ENCODE measurements at places on chromosomes 13 and 19.

DNA sequence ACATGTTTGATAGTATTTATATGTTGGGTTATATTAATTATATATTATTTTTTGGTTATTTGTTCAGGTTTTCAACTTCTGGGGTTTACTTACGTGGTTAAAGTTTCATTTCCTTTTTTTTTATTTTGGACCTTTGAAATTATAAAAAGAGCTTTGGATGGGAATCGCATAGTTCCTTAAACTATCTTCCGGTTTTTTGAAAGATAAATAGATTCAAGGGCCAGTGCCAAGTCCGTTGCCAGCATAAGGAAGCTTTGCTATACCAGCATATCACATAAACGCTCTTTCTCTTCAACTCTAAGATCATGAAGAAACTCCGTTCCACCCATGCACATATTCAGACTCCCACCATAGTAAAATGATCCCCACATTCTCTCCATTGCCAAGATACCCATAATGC, 7.4 kb upstream of the OXGR1 start:
- DNase-seq, result no peak

GRCh38 chr19:55077106-55077505, 1.4 kb downstream of the EPS8L1 start:
- no peak for DNase-seq

DNA sequence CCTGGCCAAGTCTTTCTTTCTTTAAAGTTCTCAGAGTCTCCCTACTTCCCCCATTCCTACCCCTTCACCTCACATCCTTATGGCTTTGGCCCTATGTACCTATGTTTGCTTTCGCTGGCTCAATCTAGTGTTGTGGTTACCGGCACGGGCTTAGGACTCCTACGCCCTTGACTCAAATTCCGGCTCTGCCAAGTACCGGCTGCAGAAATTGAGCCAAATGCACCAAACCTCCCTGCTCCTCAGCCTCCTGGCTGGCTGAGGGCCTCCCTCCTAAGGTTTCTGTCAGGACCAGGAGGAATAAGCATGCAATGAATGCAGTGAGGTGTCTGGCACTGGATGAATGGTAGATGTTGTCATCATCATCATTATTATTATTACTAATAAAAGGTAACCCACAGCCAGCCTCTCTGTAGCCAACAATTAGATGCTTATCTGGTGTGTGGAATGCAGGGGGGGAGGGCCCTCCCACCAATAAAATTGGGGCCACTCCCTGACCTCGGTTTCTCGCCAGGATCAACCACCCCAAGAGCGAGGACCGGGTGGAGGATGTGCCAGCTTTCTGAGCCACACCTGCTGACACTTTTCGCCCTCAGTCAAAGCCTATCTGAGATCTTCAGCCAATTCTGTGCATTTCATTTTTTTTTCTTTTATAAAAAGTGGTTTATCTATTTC, 20.7 kb downstream of the KLK5 start:
- DNase-seq, result no peak

GRCh38 chr19:46607448-46607841, 6.3 kb downstream of the CALM3 start:
- no peak for DNase-seq

DNA sequence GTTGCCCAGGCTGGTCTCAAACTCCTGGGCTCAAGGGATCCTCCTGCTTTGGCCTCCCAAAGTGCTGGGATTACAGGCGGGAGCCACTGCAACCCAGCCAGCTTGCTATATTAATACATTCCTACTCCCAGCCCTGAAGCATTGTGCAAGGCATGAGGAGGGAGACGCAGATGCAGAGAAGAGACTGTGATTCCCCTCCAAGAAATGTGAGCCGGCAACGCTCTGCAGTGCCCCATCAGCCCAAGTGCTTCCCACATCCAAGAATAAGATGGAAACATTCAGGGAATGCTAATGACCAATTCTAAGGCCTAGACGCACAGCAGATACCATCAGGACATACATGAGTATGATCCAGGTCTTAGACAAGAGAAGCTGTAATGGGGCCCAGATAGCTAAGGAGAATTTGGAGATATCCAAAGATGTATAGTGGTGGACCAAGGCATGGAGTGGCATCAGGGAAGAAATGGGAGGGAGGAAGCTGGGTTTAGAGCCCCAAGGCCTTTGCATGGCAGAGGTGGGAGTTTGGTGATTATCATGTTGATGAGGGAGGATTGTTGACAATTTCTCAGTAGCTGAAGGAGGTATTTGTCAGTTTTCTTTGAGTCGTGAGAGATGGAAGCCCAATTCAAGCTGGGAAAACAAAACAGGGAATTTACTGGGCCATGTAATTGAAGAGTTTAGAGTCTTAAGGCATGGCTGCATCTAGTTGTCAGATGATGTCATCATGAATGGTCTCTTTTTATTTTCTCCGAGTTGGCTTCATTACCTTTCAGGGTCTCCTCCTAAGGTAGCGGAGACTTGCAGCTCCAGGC, 2.9 kb downstream of the PPM1N start:
- no peak for DNase-seq

DNA sequence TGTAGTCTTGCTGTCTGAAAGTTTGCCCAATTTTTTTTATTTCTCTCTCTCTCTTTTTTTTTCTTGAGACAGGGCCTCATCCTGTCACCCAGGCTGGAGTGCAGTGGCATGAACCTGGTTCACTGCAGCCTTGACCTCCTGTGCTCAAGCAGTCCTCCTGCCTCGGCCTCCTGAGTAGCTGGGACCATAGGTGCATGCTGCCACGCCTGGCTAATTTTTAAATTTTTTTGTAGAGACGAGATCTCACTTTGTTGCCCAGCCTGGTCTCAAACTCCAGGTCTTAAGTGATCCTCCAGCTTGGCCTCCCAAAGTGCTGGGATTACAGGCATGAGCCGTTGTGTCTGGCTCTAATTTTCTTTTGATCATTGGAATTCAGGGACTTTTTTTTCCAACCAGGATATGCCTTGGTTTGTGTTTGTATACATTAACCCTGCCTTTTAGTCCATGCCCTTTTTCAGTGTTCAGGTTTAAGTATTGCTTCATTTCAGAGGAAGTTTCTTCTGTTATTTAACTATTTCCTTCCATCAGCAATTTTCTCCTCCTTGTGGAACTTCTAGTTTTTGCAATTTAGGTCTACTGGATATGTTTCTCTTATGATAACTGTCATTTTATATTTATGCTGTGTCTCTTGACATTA, 201.4 kb downstream of the PCCA start:
- DNase-seq, result no peak

DNA sequence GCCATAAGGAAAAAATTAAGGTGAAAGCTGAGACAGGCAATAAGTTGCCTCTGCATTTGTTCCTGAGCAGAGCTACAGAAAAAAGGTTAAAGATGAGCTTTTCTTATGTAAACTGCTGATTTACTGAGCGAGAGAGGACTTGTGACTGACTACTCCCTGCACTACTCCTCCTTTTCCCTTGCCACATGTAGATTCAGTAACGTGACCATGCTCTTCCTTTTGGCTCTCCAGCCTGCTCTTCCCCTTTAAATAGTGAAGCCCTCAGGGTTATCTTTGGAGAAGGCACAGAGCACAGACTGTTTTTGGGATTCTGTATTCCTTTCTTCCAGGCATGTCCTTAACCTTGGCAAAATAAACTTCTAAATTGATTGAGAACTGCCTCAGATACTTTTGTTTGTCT, 630.2 kb downstream of the UQCRFS1 start:
- no peak for DNase-seq

DNA sequence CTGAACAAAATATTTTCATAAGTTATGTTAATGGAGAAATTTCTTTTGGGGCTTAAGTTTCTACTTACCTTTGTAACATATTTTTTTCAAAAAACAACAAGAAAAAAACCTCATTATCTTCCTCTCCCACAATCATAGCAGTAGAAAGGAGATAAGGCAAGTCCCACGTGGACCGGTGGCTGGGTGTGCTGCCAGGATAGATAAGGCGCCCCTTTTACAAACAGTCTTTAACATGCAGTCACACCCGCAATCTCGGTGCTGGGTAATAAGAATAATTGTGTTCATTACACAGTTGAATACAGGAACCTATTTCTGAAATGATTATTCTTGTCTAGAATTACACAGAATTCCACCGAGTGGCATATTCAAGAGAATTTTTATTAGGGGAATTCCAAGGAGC, 1202.3 kb downstream of the UQCRFS1 start:
- no peak for DNase-seq

DNA sequence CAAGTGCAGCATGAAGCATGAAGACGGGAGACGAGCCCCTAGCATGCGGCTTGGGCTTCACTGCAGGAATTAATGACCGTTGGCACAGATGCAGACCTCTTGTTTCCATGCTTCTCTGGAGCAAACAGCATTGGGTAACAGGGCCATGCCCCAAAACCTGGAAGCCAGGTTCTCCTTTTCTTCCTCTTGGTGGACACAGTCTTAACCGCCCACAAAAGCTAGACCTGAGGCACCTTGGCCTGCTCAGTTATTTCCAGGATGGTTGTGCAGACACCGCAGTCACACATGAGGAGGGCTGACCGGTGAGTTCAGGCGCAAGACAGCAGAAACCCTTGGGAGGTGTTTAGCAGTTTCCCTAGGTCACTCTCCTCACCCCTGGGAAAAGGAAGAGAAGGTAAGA, 133.9 kb upstream of the GJB6 start:
- no peak for DNase-seq

DNA sequence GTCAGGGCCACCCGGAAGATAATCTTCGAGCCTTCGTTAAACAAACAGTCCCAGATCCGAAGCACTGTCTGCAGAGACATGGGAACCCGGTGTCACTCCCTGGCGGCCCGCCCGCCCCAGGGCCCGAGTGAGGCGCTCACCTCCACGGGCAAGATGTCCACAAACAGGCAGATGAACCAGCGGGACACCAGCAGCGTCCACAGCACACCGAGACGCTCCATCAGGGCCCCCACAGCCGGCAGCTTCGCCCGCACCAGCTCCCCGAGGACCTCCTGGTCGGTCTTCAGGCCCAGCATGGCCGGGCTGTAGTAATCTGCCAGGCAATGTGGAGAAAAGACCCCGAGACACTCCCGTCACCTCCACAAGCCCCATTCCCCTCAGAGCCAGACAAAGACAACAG, 28.7 kb downstream of the LAMP1 start:
- DNase-seq, result no peak

DNA sequence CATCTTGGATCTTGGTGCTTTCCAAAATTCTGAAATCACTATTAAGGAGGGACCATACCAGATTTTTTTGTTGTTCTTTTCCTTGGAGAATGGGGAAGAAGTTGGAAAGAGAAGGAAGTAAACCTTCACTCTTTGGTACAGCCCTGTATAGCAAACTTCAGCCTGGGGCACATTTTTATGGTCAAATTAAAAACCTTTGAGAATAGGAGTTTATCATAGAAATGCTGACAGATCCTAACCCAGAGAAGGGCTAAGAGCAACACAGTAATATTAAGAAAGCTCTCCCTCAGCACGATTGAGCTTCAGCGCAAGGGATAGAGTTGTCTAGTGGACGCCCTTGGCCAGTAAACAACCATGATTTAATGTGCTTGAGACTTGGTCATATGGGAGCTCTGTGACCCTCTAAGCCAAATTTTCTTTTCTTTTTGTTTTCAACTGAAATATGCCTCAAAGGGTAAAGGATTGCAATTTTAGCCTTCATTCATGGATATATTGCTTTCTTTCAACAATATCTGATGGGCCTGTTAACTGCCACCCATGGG, 294.3 kb upstream of the MAB21L1 start:
- no peak for DNase-seq

DNA sequence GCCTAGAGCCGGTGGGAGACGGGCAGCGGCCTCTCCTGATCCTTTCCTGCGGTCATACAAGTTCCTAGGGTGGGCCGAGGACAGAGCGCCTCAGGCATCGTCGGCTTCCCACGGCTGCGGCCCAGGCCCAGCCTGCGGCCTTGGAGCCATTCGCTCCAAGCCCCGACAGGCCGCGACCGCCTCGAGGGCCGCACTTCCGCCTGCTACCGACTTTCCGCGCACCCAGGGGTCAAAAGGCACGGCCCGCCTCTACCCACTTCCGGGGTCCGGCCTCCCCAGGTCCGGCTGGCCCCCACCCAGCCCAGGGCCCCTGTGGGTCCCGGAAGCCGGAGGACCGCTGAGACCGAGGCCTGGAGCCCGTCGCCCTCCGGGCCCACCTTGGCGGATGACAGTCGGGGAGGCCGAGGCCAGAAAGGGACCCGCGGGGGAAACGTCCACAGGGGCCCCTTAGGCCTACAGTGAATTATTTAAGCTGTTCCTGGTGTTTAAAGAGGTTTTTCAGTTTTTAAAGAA, 16.2 kb downstream of the ZIC2 start:
- no peak for DNase-seq

DNA sequence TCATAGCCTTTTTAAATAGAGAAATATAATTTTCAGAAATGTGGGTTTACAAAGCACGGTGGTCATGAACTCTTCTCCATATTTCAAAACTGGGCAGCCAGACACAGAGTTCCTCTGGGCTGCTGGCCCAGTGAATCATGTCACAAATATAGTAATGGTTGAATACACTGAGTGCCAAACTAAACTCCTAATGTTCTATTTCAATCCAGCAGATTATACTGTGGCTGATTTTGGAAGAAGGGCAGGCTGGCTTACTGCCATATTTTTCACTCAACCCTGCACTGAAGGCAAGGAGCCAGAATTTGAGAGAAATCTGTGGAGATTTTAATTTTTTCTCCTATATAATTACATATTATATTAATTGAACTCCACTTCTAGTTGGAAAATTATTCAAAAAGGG, 17.0 kb upstream of the PRR20A start:
- DNase-seq, result no peak

DNA sequence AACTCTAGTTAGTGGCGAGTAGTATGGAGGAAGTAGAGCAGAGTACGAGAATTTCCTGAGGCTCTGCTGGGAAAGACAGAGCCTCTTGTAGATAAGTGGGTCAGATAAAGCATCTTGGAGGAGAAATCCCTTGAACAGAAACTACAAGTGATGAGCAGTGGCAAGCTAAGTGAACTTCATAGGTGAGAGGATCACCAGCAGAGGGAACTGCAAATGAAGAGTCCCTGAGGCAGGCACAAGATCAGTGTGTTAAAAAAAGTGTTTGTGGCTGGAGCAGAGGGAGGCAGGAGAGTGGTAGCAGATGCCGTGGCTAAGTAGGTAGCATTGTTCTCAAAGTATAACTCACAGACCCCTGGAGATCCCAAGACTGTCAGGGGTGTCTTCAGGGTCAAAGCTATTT, 437.6 kb downstream of the HS6ST3 start:
- no peak for DNase-seq

DNA sequence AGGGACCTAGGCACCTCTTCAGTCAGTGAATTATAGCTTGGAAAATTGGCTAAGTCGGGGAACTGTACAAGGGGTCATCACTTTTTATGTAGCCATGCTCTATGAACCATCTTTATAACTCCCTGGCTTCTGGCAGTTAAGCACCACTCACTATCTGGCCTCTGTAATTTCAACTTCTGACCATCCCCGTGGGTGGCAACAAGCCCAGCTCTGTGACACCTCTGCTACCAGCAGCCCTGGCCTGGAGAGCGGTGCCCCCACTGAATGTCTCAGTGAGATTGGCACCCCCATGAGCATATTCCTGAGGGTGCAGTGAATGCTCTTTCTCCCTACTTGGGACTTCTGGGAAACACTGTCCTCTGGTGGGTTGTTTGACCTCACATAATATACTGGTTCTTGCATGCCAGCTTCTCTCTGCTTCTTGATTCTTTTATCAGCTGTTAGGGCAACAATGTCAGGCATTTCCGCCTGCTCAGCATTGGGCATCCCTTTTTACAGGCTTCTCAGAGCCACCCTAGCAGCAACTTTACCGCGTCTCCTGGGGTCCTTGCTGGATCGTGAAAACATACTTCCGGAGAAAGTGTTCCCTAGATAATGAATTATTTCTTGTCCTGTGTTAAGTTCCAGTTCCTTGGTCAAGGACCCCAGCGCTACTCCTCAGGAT, 10.4 kb downstream of the KL start:
- DNase-seq, result no peak

- DNase-seq, result no peak
Observed at GRCh38 chr13:43071824-43072223, 48.4 kb downstream of the DNAJC15 start.

GRCh38 chr19:40232949-40233810, 6.7 kb upstream of the CCNP start:
- DNase-seq, result no peak
